ENCODE measurements at places on chromosomes 3 and 15.

- DNase-seq: peak; percentile 19
These were observed 47.0 kb upstream of the PPIB start for GRCh38 chr15:64209680-64210334.

GRCh38 chr3:50136714-50137405, 18.3 kb upstream of the SEMA3F start:
- no peak for DNase-seq

DNA sequence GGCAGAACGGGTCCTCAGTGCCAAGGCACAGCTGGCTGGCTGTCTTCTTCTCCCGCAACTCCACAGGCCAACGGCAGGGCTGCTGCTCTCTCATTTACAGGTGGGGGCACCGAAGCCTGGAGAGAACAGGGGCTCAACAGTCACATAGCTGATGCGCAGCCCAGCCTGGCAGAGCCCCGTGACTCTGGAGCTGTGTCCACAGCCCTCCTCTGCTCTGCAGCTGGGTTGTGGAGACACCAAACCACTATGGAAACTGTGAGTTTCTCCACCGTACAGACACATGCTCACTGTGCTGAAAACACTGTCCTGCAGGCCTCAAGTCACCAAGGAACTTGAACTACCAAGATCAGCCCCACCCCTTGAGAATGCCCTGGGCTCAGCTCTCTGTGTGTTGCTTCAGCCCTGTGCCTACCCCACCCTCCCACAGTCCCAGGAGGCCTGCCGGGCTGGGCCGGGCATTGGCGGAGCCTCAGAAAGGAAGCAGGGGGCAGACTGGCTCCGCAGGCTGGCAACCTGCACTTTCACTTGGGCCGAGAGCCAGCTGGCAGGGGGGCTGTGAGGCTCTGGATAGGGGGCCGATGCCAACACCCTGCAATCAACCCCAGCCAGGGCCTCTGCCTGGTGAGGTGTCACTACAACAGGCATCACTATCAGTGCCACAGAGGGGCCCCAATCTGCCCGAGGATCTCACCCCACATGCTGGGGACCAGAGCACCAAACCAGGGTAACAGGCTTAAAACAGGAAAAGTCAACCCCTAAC, 113.7 kb upstream of the RPL32 start:
- DNase-seq: peak; percentile 72

GRCh38 chr15:29097971-29098370, 171.7 kb downstream of the NSMCE3 start:
- peak; percentile 13 for DNase-seq

DNA sequence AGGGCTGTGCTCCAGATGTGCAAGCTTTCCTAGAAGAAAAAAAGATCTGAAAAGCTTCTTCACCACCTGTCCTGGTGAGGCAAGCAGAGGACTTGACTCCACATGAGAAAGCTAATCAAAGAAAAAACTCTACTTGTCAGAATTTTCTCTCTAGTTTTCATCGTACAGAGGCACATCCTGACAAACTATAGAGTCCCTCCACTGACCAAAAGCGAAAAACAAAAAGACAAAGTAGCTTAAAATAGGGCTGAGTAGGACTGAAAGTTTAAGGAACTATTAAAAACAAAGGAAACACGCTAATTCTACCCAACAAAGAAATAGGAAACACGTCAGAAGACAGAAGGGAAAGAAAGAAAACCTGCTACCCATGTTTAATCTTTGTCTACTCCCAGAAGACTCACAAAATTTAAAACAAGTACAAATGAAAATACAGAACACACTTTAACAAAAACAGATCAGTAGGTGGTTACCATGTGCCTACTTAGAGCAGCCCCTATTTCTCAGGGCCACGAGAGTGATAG, 26.5 kb downstream of the NANOGP8 start:
- DNase-seq: no peak

DNA sequence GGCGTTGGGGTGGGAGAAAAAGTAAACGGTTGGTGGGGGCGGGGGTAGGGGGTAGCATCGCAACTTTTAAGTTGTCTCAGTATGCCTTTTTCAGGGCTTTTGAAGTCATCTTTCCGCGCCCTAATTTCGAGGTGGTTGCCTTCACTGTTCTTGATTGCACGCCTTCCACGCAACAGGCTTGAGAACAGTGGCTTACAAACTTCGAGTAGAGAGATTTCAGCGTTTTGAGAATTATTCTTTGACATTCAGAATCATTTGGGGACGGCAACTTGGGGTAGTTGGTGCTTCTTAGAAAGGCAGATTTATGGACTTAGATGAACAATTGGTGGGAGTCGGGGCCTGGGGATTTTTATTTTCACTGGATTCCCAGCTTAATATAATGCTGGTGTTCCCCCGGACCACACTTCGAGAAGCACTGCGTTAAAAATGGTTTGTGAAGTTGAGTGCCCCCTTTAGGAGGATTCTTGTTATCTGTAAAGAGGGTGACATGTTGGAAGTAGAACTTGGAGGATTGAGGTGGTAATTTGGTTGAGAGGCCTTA, 880 bp downstream of the PPP4R2 start:
- DNase-seq: peak; percentile 22

GRCh38 chr3:50375258-50375931, 16.1 kb upstream of the TMEM115 start:
- no peak for DNase-seq

GRCh38 chr15:66494262-66494661, 3.3 kb downstream of the SNAPC5 start:
- no peak for DNase-seq

DNA sequence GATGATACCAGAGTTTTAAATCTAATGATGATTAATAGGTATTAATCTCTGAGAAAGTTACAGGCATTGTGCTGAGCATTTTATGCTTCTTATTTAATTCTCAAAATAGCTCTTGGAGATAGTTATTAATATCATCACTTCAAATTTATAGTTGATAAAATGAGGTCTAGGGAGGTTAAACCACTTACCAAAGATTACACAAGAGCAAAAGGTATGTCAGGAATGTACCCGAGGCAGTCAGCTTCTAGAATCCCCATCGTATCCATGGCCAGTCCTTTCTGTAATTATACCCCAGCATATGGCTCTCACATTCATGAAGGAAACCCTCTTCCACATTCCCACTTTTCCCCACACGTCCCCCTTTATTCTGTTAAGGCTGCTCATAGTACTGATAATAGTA, 421.3 kb downstream of the PYDC2 start:
- no peak for DNase-seq

DNA sequence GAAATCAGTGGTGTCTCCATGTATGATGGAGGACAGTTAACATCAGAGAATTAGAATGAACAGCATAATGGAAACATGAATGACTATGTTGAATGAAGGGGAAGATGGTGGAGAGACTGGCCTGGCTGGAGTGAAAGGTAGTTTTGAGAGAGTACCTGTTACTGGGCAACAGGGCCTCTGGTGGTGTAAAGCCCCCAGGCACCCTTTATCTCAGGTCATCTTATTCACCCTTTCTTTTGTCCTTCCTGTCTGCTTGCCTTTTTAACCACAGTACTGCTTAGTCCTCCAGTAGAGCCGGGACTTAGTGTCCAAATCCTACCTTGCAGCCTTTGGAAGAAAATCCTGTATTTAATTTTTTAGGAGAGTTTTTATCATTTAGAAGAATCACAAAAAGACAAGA, 6.2 kb downstream of the IREB2 start:
- no peak for DNase-seq

DNA sequence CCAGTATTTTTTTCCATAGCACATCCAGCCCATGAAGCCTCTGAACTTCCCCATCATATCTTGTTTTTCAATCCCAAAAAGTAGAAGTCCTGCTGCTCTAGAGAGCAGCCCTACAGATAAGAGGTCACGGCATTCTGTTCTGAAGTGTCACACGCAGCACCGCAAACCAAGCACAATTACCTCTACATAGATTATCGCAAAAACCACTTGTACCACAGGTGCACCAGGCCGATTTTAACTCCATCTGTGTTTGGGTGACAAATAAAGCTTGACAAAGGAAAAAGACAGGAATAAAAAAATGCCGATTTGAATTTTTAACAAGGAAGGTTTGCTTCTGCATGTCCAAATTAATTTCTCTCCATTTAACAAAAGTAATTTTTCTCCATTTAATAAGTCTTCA, 113.7 kb downstream of the MYO5A start:
- peak; percentile 49 for DNase-seq

GRCh38 chr3:126100634-126101301, 16.8 kb upstream of the SLC41A3 start:
- no peak for DNase-seq

- DNase-seq: no peak
These were observed 12.2 kb downstream of the SEMA7A start for GRCh38 chr15:74421302-74422245.

DNA sequence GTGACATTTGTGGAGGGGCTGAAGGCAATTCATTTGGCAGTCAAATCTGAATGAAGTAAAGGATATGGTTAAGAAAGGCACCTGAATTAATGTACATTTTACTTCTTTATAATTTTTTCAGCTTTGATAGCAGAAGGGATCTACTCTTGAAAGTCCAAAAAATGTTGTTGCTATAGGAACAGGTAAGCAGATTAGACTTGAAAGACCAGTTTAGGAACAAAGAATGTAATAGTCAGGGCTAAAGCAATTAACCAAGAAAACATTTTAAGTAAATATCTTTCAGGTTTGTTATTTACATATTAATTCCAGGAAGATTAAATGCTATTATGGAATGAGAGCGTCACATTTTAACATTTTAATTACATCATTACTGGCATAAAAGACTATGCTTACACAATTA, 1.1 kb downstream of the ATP13A4 start:
- DNase-seq: no peak

DNA sequence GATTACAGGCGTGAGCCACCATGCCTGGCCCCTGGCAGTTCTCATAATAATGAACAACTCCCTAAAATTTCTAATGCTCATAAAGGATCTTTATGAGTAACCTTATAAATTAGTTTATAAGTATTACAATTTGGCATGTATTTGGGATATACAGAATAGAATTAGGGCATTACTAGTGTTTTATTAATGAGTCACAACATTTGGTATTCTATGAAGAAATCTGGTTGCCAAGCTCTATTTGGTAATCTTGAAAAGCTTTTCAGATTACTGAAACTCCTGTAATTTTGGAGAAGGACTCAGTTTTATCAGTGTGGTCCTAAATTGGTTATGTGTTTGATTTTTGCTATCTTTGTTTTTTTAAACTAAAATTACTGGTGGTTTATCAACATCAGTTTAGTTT, 45.8 kb downstream of the TM6SF1 start:
- no peak for DNase-seq

DNA sequence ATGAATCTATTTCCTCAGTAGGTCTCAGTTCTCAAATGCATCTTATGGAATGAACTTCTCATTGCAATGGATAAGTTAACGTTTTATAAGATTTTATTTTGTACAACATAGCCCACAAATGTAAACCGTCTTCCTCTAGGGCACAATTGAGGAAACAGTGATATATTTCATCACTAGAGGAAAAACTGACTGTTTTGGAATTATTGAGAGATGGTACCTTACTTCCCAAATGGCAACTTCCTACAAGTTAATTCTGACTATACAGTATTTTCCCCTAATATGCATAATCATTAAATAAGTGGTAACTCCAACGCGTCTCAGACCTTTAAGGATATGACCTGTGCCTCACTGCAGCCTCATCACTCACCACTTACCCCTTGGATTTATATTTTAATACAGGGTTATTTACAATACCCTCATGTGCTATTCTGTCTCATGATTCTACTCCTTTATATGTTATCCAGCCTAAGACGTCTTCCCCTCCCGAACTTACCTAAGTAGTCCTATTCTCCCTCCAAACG, 13.3 kb downstream of the GABPB1 start:
- no peak for DNase-seq

GRCh38 chr3:155362808-155363689, 69.6 kb upstream of the STRIT1 start:
- DNase-seq: no peak

DNA sequence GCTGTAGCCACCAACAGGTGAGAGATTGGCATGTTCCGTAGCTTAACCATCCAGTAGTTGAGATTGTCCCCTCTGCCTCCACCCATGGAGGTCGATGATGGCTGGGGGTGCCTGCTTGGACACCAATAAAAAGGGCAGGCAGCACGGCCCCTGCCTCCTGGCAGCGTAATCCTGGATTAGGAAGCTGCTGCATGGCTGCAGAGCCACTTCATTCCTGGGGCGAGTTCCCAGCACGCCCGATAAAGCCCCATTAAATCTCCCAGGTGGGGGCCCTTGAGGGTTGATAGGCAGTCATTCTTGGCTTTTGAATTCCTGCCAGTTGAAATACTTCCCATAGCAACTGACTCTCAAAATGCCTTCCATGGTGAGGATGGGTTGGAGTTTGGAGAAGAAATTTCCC, 67.8 kb downstream of the PLXNA1 start:
- peak; percentile 38 for DNase-seq

DNA sequence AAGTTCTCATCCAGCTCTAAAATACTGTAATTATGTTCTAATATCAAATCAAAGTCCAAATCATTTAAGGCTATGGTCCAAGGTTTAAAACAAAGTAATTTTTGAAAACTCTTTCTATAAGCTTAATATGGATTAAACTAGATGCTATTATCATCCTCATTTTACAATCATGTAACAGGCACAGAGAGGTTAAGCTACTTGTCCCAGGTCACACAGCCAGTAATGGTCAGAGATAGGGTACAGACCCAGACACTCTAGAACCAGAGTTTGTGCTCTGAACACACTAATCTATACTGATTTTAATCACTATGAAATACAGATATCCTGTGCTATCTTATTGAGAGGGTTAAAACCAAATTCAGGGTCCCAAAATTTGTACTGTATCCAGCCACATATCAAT, 44.8 kb downstream of the DENND4A start:
- DNase-seq: no peak

DNA sequence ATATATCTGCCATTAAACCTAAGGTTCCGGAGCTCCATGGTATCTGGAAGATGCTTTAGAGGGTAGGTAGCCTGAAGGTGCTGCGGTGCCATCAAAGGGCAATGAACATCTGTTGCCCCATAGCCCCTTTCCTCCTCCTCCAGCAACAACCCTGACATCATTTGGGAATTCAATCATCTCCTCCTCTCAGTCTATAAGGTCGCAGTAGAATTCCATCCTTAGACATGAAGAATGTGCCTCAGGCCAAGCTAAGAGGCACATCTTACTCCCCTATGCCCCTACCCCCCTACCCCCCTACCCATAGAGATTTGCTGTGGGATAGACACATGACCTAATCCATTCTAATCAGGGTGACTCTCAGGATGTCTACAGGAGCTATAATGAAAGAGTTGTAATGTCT, 1099.7 kb upstream of the CFAP20DC start:
- no peak for DNase-seq

DNA sequence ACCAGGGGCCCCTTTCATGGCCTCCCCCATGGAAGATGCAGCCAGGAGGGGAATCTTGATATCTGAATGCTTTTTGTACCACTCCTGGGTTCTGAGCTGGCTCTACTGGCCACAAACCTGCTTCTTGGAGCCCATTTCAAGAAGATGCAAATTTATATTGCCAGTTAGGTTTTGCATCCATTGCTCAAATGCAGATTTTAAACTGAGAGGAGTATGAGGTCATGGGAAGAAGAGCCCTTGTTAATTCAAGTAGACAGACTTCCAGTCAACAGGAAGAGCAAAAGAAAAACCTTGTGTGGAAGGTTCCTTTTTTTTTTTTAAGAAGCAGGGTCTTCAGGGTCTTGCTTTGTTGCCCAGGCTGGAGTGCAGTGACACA, 133.5 kb downstream of the PDZRN3 start:
- no peak for DNase-seq
